CD8-positive, alpha-beta T cell (primary cell): ENCODE measurements at places on chromosomes 3 and 15.

GRCh38 chr3:146834917-146835316, 229.8 kb upstream of the PLSCR5 start:
- no peak for DNase-seq

- DNase-seq: no peak
Observed at GRCh38 chr15:40297356-40297755, 10.4 kb downstream of the PLCB2 start.

GRCh38 chr3:60933824-60934223, 317.4 kb downstream of the FHIT start:
- no peak for DNase-seq

GRCh38 chr15:38072348-38073177, 138.1 kb downstream of the TMCO5A start:
- peak; percentile 51 for DNase-seq

DNA sequence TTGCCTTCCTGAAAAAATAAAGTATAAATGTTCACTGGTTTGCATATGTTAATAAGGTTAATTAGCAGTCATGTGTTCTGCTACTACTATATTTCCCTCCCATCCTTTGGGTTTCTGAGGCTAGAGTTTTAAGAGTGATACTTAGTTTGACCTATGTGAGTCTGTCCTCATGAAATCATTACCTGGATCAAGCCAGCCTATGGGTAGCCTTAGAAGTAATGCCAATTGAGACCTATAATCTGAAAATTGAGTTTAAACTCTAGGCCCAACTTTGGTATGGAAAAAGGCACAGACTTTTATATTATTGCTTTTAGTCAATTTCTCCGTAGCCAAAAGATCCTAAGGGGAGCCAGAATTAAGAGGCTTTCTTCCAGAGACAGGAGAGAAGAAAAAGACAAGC, 18.4 kb upstream of the SOX2 start:
- no peak for DNase-seq

GRCh38 chr3:49244581-49245205, 32.3 kb downstream of the C3orf62 start:
- DNase-seq: no peak

- DNase-seq: no peak
Observed at GRCh38 chr15:94335616-94336015, 104.3 kb downstream of the MCTP2 start.

GRCh38 chr3:160447544-160447943, 2.0 kb downstream of the TRIM59 start:
- DNase-seq: no peak

GRCh38 chr3:50211930-50212329, 6.9 kb downstream of the SLC38A3 start:
- no peak for DNase-seq

DNA sequence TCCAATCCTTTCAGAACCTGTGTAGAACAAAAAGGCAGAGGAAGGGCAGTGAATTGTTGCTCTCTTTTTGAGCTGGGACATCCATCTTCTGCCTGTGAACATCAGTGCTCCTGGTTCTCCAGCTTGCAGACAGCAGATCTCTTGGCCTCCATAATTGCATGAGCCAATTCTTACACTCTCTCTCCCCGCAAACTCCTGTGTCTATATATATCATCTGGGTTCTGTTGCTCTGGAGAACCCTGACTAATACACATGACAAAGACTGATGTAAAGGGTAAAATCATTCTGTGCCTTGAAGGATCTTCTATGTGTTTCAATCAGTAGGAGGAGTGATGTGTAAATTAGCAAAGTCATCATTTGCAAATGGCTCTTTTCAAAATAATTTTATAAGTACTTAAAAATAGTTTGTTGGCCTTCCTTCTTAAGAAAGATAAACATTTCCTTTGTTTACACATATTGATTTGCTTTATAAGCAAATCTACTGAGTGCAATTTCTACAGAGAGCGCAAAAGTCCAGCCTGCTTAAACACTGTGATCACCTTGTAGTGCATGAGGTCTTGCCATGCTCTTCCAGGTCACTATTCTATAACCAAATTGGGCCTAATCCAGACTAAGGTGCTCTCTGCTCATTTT, 154.9 kb upstream of the ANKRD28 start:
- DNase-seq: no peak

GRCh38 chr15:69983696-69984265, 113.9 kb downstream of the TLE3 start:
- DNase-seq: no peak

DNA sequence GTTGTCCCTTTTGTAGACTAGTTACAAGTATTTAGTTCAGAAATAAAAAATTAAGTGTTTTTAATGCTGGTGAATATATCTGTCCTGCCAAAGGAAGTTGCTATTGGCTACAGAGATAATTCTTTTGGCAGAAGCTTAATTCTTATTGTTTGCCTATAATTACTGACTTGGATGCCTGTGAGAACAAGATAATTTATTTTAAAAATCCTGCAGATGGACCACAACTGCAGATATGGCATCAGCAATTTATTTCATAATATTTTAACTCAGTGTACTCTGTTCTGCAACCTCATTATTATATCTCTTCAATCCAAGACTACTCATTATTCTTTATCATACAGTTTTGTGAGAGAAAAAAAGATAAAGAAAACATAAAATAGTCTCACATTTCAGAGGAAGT, 789.8 kb downstream of the NAALADL2 start:
- no peak for DNase-seq

DNA sequence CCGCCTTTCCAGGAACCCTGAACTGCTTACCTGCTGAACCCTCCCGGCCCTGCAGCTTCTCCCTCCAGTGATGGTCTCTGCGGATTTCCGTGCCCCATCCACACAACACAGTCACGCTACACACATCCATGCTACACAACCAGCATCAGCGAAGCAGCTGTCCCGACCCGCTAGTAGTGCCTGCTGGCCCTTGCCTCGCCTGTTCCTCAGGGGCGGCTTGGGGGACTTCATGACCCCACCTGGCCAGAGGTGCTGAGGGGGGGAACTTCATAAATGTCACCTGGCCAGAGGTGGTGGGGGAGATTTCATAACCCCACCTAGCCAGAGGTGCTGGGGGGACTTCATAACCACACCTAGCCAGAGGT, 530 bp upstream of the TUBGCP5 start:
- DNase-seq: no peak

DNA sequence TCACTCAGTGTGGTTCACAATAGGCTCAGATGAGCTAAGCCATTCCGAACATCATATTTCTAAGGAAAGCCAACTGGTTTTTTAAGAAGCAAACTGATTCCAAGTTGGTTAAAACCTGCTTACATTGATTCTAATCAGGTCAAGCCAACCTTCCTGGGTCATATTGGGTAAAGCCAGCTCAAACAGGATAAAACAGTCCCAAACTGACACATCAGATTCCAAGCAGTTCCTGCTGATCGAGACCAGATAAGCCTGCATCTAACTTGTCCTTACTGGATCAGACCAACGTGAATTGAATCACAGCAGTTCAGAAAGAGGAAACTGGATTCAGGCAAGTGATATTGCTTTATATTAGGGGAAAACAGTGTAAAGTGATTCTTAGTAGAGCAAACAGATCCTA, 18.6 kb upstream of the THSD4 start:
- no peak for DNase-seq

GRCh38 chr3:88984832-88985231, 122.6 kb upstream of the EPHA3 start:
- DNase-seq: no peak

- no peak for DNase-seq
Observed at GRCh38 chr15:101314336-101315125, 19.5 kb upstream of the SNRPA1 start.

- DNase-seq: no peak
Observed at GRCh38 chr15:62105266-62105665, 38.5 kb downstream of the C2CD4A start.

DNA sequence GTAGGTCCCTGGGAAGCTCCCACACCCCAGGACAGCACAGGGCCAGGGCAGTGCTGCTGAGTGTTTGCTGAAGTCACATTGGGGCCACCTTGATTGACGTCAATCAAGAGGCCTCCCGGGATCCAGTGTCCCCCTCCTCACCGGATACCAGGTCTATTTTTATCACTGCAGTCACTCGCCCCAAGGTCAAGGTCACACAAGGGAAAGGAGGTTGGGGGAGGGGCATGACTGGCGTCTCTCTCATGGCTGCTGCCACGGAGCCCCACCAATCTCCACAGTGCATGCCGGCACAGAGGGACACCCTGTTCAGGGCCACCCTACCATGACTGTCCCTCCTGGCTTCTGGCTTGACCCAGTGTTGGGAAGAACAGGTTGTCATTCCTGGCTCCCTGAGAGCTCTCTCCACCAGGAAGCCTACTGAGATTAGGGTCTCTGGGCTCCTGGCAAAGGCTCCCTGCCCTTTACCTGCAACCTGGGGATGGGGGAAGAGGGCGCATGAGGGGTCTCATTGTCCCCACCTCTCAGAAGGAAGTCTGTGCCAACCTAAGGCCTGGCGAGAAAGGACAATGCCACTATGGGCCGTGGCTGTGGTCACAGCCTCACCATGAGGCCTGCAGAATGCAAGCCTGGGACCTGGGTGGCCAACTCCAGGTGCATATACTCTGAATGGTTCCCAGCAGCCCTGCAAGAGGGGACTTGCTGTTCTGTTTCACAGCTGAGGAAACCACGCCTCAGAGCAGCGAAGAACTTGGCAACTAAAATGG, 1.5 kb downstream of the MYL3 start:
- no peak for DNase-seq

DNA sequence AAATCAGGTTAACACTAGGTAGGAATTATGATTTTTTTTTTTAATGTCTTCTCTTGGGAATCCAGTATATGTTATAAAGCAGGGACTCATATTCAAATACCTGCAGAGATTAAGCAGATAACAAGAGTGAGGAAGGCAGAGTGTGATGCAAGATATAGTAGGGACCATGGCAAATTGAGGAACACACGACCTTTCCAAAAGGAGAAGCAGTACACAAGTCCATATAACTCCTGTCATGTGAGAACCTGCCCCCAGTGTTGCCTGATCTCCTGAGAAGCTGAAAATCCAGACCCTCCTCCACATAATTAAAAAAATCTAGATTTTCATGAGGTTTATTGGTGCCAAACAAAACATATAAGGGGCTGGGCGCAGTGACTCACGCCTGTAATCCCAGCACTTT, 3.6 kb downstream of the RFC4 start:
- no peak for DNase-seq

DNA sequence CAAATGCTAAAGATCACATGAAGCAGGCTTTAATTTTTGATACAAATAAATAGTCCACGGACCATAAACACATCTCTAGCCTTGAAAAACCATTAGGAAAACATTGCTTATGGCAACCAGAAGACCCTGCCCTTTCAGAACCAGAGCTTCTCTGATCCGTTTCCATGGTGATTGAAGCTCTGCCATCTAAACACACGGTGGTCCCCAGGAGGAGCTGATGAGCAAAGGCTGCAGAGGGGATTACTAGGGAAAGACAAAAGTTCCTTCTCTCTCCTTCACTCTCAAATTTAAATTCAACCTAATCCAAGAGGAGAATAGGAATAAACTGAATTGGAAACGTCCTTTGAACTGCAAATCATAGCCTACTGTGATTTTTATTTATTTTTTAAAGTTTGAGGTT, 122.0 kb upstream of the ATP10A start:
- DNase-seq: no peak

DNA sequence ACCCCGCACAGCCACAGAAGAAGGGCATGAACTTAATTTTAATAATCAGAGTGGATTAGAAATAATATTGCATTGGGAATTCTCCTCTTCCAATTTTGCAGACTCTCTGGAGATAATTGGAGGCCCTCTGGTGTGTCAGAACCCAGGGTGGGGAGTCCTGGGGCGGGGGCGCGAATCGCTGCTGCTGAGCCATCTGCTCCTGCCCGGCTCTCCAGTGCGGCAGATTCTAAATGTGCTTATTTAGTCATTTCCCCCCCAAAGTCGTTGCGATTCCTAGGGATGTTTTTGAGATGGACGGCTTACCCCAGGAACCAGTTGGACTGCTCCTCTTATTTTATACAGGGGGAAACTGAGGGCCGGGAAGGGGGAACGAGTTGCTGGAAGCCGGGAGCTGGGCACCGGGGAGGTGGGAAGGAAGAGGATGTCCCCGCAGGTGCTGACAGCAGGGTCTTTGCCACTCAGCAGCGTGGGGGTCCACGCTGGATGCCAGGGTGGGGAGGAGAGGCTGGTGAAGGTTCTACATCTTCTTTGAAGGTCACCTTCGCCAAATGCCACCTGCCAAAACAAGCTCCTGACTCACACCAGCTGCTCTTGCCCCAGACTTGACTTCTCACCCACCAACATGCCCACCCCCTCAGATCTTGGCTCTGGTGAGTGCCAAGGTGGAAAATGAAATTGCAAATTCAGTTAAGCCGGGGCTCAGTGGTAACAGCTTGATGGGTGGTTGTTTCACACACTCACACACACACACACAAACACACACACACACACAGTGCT, 91.3 kb upstream of the PRR23E start:
- DNase-seq: no peak

DNA sequence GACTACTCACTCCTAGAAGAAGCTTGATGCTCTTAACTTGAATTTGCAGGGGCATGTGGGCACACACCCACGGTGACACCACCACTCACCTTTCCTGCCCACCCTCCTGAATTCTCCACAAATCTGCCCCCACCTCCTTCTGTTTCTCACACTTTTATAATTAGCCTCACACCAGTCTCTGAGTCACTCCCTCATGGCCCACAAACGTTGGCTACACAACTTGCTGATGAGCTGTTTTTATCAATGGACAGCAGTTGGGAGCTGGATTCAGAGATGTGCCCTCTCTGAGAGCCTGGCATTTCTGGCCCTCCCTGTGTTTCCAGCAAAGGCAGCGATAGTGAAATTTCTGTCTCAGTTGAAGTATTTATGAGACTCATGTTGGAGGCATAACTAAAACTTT, 1.3 kb downstream of the COLQ start:
- DNase-seq: peak; percentile 55

DNA sequence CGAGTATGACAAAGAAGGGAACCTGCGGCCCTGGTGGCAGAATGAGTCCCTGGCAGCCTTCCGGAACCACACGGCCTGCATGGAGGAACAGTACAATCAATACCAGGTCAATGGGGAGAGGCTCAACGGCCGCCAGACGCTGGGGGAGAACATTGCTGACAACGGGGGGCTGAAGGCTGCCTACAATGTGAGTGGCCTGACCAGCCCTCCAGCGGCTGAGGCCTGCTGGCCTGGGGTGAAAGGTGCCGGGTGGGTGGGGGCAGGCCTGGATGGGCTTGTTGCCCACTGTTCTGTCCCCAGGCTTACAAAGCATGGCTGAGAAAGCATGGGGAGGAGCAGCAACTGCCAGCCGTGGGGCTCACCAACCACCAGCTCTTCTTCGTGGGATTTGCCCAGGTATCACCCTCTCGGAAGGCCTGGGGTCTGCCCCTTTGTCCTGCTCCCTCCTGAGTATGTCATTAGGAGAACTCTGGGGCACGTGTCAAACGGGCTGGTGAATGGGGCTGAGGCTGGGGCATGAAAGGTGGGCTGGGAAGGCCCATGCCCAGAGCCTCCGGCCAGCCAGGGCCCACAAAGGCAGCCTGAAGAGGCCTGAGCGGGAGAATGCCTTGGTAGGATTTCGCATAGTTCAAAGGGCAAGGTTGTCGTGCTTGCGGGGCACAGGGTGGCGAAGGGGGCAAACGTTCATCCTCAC, 7.8 kb upstream of the PSMD2 start:
- no peak for DNase-seq
